ENCODE measurements at places on chromosomes 12 and 14.
A peak's percentile ranks its signal among the peaks of the same experiment; 100 is the strongest.

DNA sequence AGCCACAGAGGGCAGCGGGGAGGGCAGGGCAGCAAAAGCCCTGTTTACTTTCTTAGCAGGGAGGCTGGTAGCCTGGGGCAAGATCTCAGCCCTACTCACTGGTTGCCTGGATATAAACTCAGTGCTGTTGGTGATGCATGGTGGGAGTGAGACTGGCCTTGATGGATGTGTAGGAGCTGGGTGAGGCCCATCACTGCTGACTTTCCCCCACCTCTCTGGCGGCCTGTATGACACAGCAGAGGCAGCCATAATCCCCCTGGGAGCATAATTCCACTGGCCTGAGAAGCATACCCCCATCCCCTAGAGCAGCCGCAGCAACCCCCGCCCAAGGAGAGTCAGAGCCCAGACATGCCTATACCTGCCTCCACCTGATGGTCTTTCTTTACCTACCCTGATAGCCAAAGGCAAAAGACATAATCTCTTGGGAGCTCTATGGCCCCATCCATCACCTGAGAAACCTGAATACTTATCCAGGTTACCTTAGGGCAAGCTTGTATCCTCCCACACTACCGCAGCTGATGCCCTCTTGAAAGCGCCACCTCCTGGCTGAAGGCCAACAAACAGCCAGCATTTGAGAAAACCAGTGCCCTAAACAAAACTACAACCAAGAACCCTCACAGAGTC, 59.3 kb downstream of the DNAI7 start:
- DNase-seq, result no peak

GRCh38 chr12:1851151-1851701, 30.9 kb downstream of the LRTM2 start:
- DNase-seq, result no peak

- no peak for DNase-seq
Measured at GRCh38 chr12:8065991-8066594, at the start of gene C3AR1. C3AR1 (minus strand) TSS chr12:8066359; CDS start chr12:8060185, 6,174 bp downstream.

- DNase-seq, result no peak
Measured at GRCh38 chr14:94115058-94115591, 4.6 kb downstream of the IFI27 start.

GRCh38 chr14:64123241-64123822, 170.8 kb downstream of the ESR2 start:
- no peak for DNase-seq

GRCh38 chr14:99326041-99326710, 54.2 kb upstream of the BCL11B start:
- no peak for DNase-seq

GRCh38 chr14:103023881-103024473, 33.4 kb downstream of the CDC42BPB start:
- no peak for DNase-seq

DNA sequence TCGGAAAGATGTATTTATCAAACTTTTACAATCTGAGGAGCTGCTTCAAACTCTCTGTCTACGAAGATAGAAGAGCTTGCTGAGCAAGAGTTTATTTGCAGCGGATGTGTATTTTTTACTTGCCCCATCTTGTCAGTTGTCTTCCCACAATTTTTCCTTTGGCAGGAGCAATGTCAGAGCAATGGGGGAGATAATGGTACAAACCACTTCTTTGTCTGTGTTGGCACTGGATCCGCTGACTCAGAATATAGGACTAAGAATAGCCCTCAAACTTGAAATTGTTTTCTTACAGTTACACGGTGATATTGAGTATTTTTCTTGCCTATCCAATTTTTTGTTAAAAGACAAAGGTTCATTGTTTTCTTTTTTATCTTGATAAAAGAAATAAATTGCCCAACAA, 27.6 kb downstream of the HELB start:
- no peak for DNase-seq

GRCh38 chr14:89900802-89901201, 53.7 kb downstream of the EFCAB11 start:
- no peak for DNase-seq

GRCh38 chr12:117092886-117093285, 6.3 kb downstream of the TESC start:
- no peak for DNase-seq

DNA sequence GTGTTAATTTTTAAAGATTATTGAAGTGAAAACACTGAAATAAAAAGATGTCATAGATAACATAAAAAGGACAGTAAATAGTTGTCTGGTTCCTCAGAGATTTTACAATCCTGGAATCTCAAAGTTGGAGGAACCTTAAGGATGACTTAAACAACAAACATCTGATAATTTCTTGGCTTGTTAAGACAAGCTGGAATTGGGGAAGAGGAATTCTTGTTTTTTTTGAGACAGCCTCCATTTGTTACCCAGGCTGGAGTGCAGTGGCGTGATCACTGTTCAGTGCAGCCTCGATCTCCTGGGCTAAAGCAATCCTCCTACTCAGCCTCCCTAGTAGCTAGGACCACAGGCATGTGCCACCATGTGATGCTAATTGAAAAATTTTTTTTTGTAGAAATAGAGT, 2.3 kb downstream of the ZNF410 start:
- no peak for DNase-seq

GRCh38 chr12:107645630-107646333, 39.8 kb upstream of the PWP1 start:
- DNase-seq, result no peak

DNA sequence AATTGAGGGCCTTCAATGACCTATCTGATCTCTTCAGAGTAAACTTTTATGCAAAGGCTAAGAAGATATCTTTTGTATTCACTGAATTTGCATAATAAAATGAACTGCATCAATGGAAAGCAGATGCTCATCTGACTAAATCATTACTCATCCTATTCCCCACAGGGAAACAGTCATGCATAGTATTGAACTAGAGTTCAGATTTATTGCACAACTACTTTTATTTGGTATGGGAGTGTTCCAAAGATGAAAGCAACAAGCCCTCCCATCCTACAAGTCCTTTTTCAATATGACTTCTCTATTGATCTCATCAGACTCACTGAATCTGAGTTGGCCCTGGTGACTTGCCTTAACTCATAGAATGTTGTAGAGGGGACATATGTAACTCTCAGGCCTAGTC, 159.8 kb downstream of the KITLG start:
- DNase-seq, result no peak

- no peak for DNase-seq
Measured at GRCh38 chr12:92900941-92901340, 28.2 kb downstream of the EEA1 start.

- DNase-seq, result no peak
Measured at GRCh38 chr14:85764822-85765221, 234.9 kb downstream of the FLRT2 start.

DNA sequence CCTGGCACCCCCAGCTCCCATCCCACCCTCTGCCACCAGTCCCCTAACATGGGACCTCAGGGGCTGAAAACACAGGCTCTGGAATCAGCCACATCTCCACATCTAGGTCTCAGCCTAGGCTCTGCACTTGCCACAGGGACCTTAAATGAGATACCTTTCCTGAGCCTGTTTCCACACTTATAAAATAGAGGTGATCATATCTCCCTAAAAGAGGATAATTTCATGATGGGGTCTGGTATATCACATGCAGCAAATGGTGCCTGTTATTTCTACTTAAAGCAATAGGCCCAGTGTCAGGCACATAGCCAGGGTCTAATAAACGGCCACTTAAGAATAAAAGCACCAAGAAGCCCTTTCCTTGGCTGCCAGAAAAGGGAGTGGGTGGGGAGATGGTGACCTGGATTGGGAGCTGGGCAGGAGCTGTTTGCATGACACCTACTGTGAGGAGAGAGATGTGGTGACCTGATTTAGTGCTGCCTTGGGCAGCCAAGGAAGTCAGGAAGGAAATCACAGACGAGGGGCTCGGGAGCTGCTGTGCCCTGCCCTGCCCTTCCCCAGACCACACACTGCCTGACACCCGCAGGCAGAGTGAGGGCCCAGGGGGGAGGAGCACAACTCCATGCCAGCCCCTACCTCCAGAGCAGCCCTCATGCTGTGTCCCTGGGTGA, 71.2 kb downstream of the IRF2BPL start:
- peak; percentile 13 for DNase-seq

- DNase-seq, result no peak
Measured at GRCh38 chr12:95321516-95322246, 104.1 kb downstream of the VEZT start.

GRCh38 chr14:87772854-87773253, 220.1 kb downstream of the GALC start:
- no peak for DNase-seq

DNA sequence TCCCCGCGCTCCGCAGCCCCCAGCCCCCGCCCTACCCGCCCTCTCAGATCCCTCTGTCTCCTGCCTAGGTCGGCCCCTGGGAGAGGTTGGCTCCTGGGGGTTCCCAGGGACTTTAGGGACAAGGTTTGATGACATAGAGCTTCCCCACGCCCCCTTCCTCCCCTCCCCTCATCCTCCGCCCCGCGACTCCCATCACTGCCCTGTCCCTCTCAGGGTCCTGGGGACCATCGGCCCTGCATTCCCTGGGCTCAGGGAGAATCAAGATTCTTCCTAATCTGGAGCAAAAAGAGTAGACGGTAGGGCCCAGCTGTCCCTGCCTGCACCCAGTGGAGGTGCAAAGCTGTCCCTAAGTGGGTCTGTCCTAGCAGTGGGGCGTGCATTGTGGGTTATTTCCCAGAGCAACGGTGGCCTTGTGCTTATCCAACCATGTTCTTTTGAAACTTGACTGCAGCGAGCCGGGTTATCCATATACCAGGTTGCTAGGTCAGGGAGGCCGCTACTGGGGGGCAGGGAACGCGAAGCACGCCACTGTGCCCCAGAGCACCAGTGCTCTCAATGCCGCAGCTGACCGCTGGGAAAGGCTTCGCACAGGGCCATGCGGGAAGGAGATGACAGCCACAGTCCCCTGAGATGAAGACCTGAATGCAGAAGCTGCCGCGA, 124.4 kb upstream of the PRMT8 start:
- DNase-seq, result no peak

DNA sequence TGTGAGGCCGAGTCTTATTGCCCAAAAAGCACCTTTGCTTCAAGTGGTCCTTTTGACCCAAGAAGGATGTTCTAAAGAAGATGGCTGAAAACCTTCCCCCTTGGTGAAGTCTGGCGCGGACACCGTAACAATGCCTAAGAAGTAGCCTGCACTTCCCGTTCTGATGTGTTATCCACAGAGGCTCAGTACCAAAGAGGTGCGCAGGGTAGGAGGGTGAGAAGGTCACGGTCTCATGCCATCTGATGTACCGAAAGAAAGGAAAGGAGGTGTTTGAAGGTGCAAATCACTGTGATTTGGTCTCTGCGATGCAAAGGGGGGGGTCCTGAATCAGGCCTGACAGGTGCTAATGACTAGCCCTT, 9.9 kb downstream of the PEBP1 start:
- no peak for DNase-seq

DNA sequence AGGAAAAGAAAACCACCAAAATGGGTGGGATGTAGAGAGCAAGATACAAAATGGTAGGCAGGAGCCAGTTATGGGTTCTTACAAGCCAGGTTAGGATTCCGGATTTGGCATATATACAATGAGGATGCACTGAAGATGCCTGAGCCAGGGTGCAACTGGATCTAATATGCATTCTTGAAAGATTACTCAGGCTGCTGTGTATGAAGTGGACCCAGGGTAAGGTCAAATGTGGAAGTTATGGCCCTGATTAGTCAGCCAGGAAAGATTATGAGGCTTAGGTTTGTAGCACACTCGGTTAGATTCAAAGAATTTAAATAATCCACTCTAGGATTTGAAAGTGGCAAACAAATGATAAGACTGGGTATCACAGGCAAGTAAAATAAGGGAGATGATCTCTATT, 1750.7 kb upstream of the FLRT2 start:
- no peak for DNase-seq

GRCh38 chr12:42234970-42235369, 3.1 kb downstream of the YAF2 start:
- no peak for DNase-seq
